Activated CD4-positive, alpha-beta T cell treated with anti-CD3 and anti-CD28 coated beads, Interleukin-2, amount 10 ng/mL, durations not matched to agents 24 days and 14 days (primary cell): ENCODE measurements at places on chromosomes 6 and 20. TPM values are rescaled to one million over a fixed set of nuclear protein-coding genes. Genes with fewer than 3 reads are reported as not detected.

Gene PRRT1
- total RNA-seq: 0.24 and 0.35 TPM in 2 replicates

Gene PCK1
- not detected in 2 replicates for total RNA-seq

GRCh38 chr6:107832151-107833056, 8.3 kb upstream of the SCML4 start:
- DNase-seq: no peak

GRCh38 chr6:170296423-170296745, 5.5 kb upstream of the DLL1 start:
- DNase-seq: no peak

- peak; percentile 90 for DNase-seq
These were observed 12.1 kb upstream of the OCSTAMP start for GRCh38 chr20:46562373-46563169.

- DNase-seq: no peak
These were observed 25.3 kb upstream of the CD93 start for GRCh38 chr20:23111307-23111943.

- no peak for DNase-seq
These were observed 151.3 kb downstream of the FARS2 start for GRCh38 chr6:5412663-5413062.

DNA sequence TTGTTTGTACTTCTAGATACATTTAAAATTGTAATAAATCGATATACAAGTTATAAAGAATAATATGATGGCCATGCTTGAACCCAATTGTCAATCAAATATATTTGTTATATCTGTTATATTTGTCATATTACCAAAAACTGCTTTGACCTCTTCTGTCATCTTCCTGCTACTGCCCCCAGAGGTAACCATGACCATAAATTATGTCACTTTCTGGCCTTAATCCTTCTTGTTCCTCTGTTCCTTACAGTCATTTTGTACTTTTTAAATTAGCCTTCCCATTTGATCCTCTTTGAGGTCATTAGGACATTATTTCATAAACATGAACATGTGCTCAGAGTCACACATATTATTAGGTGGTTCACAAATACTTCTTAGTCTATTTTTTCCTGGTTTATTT, 124.7 kb downstream of the HFE start:
- no peak for DNase-seq

GRCh38 chr6:105278035-105278434, 98.2 kb upstream of the POPDC3 start:
- DNase-seq: no peak

DNA sequence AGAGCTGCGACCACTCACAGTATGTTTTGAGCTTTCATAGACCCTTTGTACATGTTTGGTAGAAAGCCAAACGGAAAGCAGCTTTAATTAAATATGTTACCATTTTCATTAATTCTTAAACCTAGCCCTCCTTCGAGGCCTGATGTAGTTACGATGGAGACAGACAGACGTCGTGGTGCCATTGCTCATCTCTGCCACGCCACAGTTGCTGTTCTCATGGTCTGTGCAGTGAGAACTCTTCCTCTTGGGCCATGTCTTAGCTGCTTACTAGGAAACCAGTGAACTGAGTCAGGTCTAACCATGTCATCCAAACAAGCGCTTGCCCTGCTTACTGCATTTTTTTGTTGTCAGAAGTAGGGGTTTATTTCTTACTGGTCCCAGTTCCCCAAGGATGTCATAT, 62.8 kb downstream of the SNX9 start:
- no peak for DNase-seq

DNA sequence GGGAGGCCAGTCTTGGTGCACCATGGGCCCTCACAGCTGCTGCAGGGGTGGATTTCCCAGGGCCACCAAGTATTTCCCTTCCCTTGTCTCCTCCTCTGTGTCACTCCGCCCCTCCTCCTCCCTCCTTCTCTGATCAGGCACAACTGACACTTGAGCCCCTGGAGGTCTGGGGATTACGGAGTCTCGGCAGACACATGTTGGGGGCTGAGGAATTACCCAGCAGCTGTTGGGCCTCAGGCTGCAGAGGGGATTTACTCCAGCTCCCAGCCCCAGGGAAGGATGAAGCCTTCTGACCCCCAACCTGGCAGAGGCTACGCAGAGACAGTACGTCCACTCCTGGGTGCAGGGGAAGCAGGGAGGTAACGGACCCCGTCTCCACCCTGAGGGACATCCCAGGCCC, 420.5 kb upstream of the SULF2 start:
- no peak for DNase-seq

GRCh38 chr6:146543940-146544615, 445 bp downstream of the RAB32 start:
- DNase-seq: peak; percentile 55

Gene FHL5
- not detected in 2 replicates for total RNA-seq

GRCh38 chr6:43963203-43963602, 164.0 kb downstream of the MRPL14 start:
- no peak for DNase-seq

Gene WRNIP1
- 49.3 and 50.5 TPM in 2 replicates for total RNA-seq

GRCh38 chr6:155157101-155157500, 106.7 kb upstream of the CLDN20 start:
- no peak for DNase-seq

DNA sequence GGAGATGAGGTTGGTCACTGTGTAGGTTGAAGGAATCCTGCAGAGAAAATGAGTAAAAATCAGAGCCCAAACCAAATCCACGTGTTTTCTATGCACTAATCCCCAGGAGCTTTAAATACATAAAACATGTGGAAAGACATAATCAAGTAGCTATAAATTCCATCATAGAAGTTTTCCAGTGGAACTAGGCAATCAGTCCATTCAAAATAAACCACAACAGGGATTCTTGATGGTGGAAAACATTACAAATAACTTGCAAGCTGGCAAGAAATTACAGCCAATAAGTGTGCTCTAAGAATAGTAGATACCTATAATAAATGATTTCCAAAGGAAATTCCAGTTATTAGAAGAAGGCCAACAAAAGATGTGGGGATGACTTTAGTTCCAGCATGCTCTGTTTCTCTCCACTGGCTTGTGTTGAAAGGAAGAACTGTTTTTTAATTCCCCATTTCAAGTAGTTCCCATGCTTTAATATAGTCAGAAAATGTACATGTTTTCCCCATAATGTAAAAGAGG, 49.8 kb upstream of the ADGRG6 start:
- DNase-seq: no peak

DNA sequence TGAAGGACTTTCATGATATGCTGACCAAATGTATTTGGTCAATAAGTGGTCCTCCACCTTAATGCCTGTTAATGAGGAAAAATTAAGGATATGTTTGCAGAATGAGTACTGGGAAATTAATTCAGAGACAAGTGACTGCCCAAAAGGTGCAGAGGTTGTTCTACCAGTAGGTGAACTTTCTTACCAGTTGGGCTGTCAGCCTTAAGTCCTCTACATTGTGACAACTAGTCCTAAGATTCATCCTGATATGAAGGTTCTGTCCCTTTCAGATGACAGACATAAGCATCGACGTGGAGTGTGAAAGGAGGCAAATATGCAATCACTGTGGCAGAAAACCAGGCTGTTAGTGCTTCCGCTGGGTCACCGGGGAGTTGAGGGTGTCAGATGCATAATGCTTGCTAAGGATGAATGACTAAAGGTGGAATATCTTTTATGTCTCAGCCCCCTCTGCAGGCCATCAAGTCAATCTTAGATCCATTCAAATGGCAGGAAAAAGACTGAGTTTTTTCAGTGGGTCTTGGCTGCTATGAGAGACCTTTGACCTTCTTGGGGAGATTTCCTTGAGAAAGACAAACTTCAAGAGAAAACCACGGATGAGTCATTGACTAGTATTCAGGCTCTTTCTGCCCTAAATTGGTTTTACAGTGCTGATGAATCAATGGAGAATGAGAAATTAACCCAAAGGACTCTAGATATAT, 226.0 kb downstream of the TPBG start:
- no peak for DNase-seq

DNA sequence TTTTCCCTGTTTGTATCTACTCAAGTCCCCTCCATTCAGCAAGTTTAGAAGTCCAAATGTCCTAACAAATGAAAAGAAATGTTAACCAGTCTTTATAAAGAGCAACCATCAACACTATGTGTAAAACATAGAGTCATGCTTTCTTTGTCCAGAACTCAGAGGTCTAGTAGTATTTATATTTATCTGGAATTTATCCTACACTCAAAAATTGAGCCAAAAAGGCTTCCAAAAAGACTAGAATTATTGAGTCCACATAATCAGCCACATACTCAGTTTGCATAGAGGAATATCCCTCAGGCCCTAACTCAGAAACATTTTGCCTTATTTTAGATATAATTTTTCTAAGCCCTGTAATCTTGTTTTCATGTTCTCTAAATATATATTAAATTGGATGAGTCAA, 455.0 kb downstream of the COL12A1 start:
- DNase-seq: no peak

Gene POPDC3
- total RNA-seq: not detected in 2 replicates

GRCh38 chr6:70666706-70667105, 977 bp upstream of the SMAP1 start:
- DNase-seq: peak; percentile 54

DNA sequence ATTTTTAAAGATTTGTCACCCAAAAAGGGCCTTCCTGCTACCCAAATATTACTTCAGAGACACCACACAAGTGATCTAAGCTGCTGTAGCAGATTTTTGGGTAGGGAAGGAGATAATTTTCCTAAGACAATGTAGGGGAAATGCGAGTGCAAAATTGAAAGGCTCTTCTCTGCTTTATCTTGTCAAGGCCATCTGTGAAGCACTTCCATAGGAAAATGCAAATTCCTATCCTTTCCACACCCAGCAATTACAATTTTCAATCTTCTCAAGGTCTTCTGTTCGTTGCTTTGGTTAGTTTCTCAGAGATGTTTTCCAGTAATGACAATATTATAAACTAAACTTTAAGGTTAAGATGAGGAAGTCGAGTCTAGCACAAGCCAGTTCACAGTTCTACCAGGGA, 53.4 kb downstream of the HDGFL1 start:
- DNase-seq: no peak

Gene FAM210B
- 5.5 and 6.0 TPM in 2 replicates for total RNA-seq

GRCh38 chr6:90758741-90759140, 171.9 kb upstream of the MAP3K7 start:
- DNase-seq: no peak

Gene MCCD1
- not detected in 2 replicates for total RNA-seq

Gene GPLD1
- 0.17 and 0.44 TPM in 2 replicates for total RNA-seq

Gene DEFB124
- not detected in 2 replicates for total RNA-seq

Gene CALHM5
- not detected in 2 replicates for total RNA-seq

Gene ADGB
- total RNA-seq: not detected in 2 replicates

Gene MUCL3
- total RNA-seq: not detected in 2 replicates

Gene SCRT2
- total RNA-seq: not detected in 2 replicates

Gene RIPOR3
- total RNA-seq: not detected in 2 replicates

Gene CDKN1A
- total RNA-seq: 77.8 and 82.7 TPM in 2 replicates

DNA sequence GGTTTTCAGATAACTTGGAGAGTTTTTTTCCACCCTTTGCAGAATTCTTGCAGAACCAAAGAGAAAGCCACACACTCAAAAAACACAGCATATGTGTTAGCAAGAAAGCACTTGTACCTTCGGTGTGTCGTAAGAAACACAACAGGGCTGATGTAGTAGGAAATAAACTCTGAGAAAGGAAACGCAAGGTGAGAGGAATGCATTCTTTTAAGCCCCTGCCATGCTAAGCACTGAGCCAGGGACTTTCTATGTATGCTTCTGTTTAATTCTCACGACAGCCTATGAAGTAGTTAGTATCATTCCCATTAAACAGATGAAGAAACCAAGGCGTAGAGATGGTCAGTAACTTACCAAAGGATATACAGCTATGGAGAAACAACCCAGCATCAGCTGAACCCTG, 23.1 kb downstream of the NEDD9 start:
- DNase-seq: no peak

Gene SLC26A8
- not detected in 2 replicates for total RNA-seq

DNA sequence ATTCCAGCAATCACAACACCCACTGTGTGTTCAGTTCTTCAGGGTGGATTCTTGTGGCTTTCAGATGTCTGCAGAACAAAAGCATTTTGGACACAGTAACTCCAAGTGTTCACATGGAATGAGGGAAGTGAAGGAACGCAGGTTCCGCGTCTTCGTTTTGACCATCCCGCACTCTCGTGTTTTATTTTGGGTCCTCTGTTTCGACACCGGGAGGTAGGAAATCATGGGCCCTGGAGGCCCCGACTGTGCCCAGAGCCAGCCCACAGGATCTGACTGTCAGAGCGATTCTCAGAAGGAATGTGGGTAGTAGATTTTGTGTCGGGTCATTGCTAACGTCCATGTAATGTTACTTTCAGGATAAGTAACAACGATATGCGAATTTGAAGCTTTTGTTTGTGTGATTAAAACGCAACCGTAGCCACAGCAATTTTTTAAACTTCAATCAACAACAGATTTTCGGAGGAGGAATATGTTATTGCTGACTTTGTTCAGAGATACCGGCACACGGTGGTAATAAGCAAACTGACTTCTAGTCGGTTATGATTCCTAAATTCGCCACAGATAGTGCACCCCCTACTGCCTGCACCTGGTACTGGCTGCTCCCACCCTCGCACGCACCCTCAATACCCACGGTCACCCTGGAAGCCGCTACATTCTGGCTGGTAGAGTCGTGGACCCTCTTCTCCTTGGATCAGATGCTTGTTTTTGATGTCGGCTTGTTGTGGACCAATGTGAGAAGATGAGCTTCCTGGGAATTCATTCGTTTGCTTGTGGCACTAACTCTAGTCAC, 10.5 kb downstream of the NPEPL1 start:
- peak; percentile 73 for DNase-seq

GRCh38 chr6:50850223-50851048, 31.8 kb downstream of the TFAP2B start:
- DNase-seq: no peak

GRCh38 chr20:35187584-35188190, 15.8 kb downstream of the PROCR start:
- no peak for DNase-seq

DNA sequence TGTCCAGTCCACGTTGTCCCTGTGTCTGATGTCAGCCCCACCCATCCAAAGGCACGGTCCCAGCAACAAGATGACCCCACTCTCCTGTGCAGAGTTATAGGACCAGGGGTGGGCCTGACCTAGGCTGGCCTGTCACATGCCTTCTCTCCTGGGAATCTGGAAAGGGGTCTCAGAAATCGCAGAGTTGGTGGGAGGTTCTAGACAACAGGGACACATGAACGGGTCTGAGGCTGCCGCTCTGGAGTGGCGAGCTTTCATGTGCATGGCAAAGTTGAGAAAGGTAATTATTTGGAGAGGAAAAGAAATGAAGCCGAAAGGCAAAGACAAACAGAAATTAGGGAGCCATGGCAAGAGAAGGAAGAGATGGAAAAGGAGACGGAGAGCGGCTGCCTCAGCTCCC, 29.5 kb downstream of the BFSP1 start:
- no peak for DNase-seq

- no peak for DNase-seq
These were observed 525.4 kb upstream of the RNF217 start for GRCh38 chr6:124436803-124437202.

GRCh38 chr20:15925376-15925775, 647.9 kb downstream of the KIF16B start:
- DNase-seq: no peak

DNA sequence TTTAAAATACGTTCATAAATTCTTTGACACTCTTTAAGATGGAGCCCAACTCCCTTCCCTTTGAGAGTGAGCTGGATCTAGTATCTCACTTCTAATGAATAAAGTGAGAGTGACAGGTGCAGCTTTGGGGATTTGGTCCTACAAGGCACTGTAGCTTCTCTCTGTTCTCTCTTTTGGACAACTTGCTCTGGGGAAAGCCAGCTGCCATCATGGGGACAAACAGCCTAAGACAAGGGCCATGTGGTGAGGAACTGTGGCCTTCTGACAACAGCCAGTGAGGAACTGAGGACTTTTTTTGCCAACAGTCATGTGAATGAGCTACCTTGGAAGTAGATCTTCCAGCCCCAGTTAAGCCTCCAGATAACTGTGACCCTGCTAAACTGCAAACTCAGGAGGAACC, 272.8 kb upstream of the AGPAT4 start:
- no peak for DNase-seq

GRCh38 chr6:13711733-13712598, at the start of gene RANBP9:
Gene RANBP9, minus strand, starts transcription at chr6:13711835. Its CDS starts 330 bp downstream, at chr6:13711505.
- peak; percentile 96 for DNase-seq
